ENCODE measurements at places on chromosomes 1 and 21.

- DNase-seq, result peak; percentile 32
These were observed 11.5 kb downstream of the ABL2 start for GRCh38 chr1:179217943-179218507.

GRCh38 chr1:162276493-162276892 lies 100.2 kb downstream of the SPATA46 start:
- DNase-seq, result no peak

GRCh38 chr1:192170196-192170984 lies 12.1 kb downstream of the RGS18 start:
- DNase-seq, result no peak

DNA sequence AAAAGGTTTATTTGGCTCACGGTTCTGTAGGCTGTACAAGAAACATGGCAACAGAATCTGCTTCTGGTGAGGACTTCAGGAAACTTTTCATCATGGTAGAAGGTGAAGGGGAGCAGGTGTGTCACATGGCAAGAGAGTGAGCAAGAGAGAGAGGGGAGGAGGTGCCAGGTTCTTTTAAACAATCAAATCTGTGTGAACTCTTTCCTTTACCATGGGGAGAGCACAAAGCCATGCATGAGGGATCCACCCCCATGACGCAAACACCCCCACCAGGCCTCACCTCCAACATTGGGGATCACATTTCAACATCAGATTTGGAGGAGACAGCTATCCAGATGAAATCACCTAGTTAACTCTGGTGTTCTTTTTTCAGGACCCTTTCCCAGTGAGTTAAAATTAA lies 103.6 kb downstream of the GALNT2 start:
- no peak for DNase-seq

DNA sequence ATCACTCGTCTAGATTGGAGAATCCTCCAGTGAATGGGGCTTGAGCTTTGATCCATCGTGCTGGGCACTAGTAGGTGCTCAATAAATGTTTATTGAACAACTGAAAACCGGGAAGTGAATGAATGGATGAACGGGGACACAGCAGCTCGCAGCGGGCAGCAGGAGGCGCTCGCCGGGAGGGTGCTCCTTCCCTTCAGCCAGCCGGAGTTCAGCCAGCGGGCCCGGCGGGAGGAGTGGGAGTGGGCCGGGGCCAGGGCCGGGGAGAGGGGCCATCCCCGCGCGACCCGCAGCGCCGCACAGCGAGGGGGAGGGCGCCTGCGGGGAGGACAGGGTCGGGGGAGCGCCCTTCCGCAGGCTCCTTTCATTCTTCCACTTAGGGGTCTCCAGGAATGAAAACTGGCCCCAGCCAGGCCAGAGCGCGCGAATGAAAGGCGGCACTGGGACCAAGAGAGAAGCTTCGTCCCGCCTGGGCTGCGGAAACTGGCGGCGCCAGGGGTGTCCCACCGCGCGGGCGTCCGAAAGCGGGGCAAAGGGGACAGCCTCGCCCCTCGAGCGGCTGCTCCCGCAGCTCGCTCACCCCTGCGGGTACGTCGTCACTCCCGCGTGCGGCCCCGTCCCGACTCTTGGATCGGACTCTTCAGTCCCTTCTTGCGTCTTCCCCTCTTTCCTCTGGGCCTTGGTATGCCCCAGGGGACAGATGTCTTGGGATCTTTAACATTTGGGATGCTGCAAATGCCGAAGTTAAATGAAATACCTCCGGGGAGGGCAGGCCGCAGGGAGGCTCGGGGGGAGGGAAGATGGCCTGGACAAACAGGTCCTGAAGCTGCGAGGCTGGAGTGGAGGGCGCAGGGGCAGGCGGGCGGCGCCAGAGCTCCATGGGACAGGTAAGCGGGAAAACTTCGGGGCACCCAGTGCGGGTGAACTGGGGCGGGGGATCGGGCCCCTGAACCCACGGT lies 3.6 kb upstream of the INAVA start:
- DNase-seq, result no peak

- no peak for DNase-seq
These were observed 32.7 kb upstream of the KHDRBS1 start for GRCh38 chr1:31980835-31981455.

- no peak for DNase-seq
These were observed 401.2 kb upstream of the PROX1 start for GRCh38 chr1:213586587-213586972.

DNA sequence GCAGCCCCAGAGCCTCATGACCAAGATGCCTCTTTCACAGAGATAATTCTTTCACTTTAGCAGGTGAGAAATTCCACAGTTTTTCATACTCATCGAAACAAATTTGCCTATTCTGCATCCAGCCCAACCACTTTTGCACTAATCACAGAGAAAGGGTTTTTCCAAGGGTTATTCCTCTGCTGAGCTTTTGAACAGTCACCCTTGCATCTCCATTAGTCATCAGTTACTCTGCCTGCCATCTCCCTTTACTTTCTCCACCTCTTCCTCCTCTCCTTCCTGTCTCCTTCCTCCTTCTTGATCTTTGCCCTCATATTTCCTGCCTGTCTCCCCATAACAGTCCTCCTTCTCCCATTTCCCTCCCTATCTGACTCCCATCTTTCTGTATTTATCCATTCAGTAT lies 43.9 kb downstream of the FH start:
- no peak for DNase-seq

DNA sequence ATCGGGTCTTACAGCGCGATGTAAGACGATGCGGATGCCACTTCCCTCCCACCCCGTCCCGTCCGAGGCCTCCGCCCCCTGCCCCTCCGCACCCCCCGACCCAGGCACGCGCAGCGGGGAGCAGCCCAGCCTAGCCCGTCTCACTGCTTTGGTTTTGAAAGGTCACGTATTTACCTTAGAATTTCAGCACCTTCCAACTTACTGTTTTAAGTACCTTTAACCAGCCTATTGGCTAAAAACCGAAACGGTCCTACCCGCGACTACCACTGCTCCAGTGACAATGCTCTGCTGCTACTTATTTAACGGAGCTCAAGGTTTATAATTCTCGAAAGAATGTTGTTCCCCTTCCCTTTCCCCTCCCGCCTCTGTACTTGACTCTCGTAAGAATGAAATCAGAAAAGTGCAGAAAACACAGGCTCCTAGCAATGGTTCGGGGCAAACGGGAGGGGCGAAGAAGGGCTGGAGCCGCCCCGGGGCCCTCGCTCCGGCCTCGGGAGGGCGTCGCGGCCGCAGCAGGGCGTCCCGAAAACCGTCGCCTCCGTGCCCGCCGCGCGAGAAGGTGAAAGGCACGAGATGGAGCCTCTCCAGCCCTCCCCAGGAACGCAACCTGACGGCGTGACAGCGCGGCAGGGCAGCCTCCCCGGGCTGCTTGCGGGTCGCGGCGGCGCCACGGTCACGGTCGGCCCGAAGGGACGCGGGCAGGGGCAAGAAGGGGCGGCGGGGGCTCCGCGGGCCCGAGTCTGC lies 667 bp downstream of the TMEM50B start:
- no peak for DNase-seq

- DNase-seq, result no peak
These were observed 301.9 kb downstream of the NPHP4 start for GRCh38 chr1:5690291-5690690.

DNA sequence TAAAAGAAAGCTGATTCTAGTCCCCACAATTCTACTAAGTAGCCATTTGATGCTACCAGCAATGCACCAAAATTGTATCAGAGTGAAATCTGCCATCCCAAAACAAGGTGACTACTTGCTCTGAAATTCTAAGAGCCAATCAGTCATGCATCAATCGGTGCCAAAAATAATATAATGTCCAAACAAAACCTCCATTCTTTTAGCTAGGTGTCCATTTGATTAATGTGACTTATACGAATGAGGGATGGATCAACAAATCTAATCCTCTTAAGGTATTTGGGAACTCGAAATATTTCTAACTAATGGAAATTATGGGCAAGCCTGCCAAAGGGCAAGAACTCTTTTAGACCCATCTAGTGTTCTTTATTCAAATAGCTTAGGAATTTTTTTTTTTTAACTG lies 66.4 kb upstream of the NEK2 start:
- DNase-seq, result no peak

- no peak for DNase-seq
These were observed 19.6 kb downstream of the FH start for GRCh38 chr1:241499910-241500309.

GRCh38 chr1:222225316-222225691 lies 322.6 kb downstream of the HHIPL2 start:
- no peak for DNase-seq

DNA sequence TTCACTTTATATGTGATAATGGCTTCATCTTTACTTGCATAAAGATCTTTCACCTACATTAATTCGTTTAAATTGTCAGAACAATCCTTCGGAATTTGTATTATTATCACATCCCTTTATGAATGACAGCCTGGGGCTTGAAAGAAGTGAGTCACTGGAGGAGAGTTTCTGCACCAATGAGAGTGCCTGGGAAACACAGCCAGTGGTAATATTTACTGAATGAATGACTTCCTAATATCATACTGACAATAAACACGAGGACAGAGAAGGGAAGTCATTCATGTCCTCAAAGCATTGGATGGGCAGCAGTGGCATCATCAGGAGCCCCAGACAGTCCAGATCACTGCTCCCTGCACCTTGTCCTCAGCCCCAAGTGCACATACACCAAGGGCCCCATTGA lies 40.7 kb upstream of the PDE4B start:
- DNase-seq, result no peak

DNA sequence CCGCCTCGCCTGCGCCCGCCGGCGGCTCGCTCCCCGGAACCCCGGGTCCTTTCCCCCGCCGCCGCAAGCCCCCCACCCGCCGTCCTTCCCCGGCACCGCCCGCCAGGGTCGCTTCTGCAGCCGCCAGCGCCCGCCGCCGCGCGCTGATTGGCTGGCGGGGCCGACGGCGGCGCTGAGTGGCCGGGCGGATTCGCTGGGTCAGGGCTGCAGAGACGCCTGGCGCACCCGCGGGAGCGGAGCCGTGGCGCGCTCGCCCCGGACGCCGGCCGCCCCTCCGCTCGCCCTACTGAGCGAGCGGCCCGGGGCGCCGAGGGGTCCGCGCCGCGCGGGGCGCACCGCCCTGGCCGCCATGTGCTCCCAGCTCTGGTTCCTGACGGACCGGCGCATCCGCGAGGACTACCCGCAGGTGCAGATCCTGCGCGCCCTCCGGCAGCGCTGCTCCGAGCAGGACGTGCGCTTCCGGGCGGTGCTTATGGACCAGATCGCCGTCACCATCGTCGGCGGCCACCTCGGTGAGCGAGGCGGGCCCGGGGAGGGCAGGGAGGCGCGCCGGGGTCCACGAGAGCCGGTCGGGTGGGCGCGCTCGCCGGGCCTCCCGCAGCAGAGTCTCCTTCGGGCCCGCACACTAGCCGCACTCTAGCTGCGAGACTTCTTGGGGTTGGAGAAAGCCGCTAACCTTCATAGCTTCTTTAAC lies at the start of gene RIMKLA:
TSS of gene RIMKLA (plus strand) at position 207 of the 694 bp plus-strand sequence. CDS start at position 350, 143 bp downstream.
- DNase-seq, result no peak

DNA sequence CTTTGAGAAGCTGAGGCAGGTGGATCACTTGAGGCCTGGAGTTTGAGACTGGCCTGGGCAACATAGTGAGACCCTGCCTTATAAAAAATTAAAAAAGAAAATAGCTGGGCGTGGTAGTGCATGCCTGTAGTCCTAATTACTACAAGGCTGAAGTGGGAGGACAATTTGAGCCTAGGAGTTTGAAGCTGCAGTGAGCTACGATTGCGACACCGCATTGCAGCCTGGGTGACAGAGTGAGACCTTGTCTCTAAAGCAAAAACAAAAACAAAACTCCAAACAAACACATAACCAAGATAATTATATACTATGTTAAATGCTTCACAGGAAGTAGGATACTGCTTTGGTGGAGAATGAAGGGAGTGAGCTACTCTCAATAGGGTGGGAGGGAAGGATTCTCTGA lies 5.4 kb upstream of the PAFAH2 start:
- no peak for DNase-seq

- no peak for DNase-seq
These were observed 11.1 kb upstream of the C1orf174 start for GRCh38 chr1:3910857-3911845.

GRCh38 chr1:208081972-208082371 lies 162.2 kb downstream of the PLXNA2 start:
- DNase-seq, result no peak

- DNase-seq, result no peak
These were observed 32.0 kb downstream of the MTF2 start for GRCh38 chr1:93111065-93111464.

DNA sequence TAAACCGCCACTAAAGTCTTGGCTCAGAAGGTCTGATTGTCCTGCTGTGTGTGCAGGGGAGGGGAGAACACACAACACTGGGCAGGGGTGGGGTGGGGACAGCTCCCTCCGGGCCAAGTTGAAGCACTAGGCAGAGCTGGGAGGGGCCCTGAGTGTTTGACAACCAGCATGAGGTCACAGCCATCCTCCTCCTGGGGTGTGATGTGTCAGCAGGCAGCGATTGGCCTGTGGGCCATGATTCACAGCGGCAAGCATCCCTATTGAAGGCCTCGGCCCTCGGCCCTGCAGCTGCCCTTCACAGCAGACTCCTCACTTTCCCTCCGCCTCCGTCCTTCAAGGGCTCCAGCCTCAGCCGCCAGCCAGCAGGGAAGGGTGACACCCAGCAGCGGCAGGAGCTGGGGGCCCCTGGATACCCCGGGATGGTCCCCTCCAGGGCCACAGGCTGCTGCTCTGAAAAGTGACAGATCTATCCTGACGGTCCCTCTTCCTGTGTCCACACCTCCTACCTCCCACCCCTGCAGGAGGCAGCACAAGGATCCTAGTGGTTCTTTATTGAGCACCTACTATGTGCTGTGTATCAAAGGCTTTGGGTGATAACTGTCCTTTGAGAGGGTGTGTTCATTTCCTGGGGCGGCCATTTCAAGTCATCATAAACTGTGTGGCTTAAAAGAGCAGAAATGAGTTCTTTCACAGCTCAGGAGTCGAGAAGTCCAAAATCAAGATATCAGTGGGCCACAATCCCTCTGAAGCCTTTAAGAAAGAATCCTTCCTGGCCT lies 66.0 kb upstream of the SLC25A33 start:
- peak; percentile 81 for DNase-seq

- DNase-seq, result no peak
These were observed 32.1 kb upstream of the MX1 start for GRCh38 chr21:41393876-41394465.

DNA sequence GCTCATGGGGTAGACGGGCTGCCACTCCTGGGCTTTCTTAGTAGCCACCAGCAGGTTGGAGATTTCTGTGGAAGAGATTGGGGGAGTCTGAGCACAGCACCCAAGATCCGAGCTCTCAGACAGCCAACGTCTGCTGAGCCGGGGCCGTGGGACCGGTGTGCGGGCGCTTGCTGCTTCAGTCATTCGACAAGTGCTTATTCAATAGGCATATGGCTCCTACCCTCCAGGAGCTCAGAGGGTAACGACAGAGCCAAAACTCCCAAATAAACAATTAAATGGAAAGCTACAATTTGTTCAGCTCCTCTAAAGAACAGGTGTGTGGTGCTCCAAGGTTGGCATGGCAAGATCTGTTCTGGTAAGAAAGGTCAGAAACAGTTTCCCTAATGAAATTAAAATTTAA lies 106.0 kb downstream of the RAVER2 start:
- no peak for DNase-seq

- DNase-seq, result peak; percentile 35
These were observed 88.5 kb downstream of the CEP350 start for GRCh38 chr1:180042988-180043622.

GRCh38 chr1:43986712-43987111 lies 4.7 kb upstream of the CCDC24 start:
- DNase-seq, result no peak

Data from skeletal muscle cell (primary cell).